ENCODE measurements at places on chromosomes 12 and 14. TPM values are rescaled to one million over a fixed set of nuclear protein-coding genes. Genes with fewer than 3 reads are reported as not detected.

DENND5B gene
- 20.3 TPM for total RNA-seq

SLC6A12 gene
- under 0.01 TPM for total RNA-seq

PSMA3 gene
- 112 TPM for total RNA-seq

OTOGL gene
- total RNA-seq, result 0.14 TPM

RNFT2 gene
- 18.0 TPM for total RNA-seq

OR2AP1 gene
- total RNA-seq, result not detected

TMPRSS12 gene
- total RNA-seq, result not detected

KCNC2 gene
- not detected for total RNA-seq

RIMBP2 gene
- not detected for total RNA-seq

SYCP3 gene
- under 0.01 TPM for total RNA-seq

ACOT6 gene
- total RNA-seq, result not detected

LTBP2 gene
- 203 TPM for total RNA-seq

KRT82 gene
- total RNA-seq, result not detected

FOXM1 gene
- 41.4 TPM for total RNA-seq

RGS6 gene
- not detected for total RNA-seq

LALBA gene
- not detected for total RNA-seq

ANKRD33 gene
- total RNA-seq, result not detected

TEAD4 gene
- 19.9 TPM for total RNA-seq

SERPINA10 gene
- not detected for total RNA-seq

DACT1 gene
- 56.0 TPM for total RNA-seq

POU6F1 gene
- 9.6 TPM for total RNA-seq

DYNLL1 gene
- total RNA-seq, result 228 TPM

GPRC5A gene
- total RNA-seq, result 17.9 TPM

TMCC3 gene
- total RNA-seq, result 14.9 TPM

DIO3 gene
- not detected for total RNA-seq

USP44 gene
- 0.29 TPM for total RNA-seq

SPIC gene
- not detected for total RNA-seq

SLC17A8 gene
- total RNA-seq, result not detected

GPRC5D gene
- total RNA-seq, result not detected

SYNDIG1L gene
- not detected for total RNA-seq

CRIP1 gene
- 7.3 TPM for total RNA-seq
